ENCODE measurements at places on chromosomes 7 and 10.

DNA sequence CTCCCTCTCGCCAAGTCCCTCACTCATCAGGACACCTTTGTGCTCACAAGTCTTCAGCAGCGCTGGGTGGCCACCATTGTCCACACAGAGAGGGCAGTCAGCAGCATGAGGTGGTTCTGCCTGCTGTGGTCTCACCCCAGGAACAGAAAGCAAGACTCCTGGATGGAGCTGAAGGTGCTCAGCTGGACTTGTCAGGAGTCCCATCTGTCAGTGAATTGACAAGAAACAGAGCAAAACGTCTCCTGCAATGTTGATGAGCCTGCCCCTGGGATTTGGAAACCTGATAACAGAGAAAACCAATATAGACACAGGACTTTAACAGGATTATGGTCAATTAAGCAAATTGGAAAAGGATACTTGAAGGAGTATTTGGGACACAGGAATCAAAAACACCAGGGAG lies 122.2 kb upstream of the PRSS58 start:
- peak; percentile 34 for DNase-seq

DNA sequence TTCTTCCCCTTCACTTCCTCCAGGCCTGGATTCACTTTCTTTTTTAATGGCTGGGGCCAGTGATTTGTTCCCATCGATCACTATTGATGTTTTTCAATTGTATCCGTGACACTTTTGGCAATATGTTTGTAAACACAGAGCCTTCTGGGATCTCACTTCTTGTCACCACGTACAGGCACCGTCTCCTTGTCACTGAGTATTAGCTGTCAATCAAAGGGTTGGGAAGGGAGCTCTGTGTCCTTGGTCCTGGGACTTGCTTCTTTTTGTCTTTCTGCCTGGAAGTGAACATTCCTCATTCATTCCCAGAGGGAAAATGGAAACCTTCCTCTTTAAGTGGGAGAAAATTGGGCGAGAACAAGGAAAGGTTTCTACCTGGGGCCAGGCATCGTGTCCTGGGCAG lies 157.4 kb downstream of the PLXNA4 start:
- DNase-seq, result no peak

GRCh38 chr10:13335881-13336280 lies 12.2 kb downstream of the SEPHS1 start:
- DNase-seq, result no peak

DNA sequence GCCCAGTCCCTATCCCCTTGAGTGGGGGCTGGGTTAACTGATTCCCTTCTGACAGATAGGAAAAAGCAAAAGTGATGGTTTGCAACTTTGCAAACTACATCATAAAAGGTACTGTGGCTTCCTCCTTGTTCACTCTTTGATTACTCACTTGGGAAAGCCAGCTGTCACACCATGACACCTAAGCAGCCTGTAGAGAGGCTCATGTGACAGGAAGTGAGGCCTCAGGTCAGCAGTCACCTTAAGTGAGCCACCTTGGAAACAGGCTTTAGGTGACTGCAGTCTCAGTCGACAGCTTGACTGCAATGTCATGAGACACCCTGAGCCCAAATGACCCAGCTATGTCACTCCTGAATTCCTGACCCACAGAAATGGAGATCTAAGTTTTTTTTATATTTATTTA lies 4.3 kb upstream of the CHCHD2 start:
- no peak for DNase-seq

DNA sequence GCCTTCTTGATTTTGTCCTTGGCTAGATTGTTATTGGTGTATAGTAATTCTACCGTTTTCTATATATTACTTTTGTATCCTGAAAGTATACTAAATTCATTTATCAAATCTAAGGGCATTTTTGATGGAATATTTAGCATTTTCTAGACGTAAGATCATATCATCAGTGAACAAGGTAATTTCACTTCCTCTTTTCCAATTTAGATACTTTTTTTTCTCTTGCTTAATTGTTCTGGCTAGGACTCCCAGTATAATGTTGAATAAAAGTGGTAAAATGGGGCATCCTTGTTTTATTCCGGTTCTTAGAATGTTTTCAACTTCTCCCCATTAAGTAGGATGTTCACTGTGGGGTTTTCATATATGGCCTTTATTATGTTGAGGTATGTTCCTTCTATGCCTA lies 260.7 kb downstream of the POLR1F start:
- DNase-seq, result no peak

- no peak for DNase-seq
Observed at GRCh38 chr7:106281127-106281526, 3.7 kb downstream of the NAMPT start.

DNA sequence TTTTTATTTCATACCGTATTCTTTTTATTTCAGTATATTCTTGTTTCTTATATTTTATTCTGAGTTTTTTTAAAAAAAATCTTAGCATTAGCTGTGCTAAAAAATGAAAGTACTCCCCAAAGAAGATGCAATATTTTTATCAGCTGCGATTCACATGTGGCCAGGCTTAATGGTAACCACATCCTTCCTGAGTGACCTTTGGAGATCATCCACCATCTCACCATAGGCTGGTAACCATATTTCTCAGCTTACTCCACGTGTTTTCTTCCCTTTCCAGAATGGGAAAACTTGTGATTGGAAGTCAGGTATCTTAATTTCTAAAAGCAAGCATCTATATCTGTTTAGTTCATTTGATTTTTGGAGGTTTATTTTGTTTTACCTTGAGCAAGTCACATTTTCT lies 18.8 kb upstream of the LIPM start:
- no peak for DNase-seq

DNA sequence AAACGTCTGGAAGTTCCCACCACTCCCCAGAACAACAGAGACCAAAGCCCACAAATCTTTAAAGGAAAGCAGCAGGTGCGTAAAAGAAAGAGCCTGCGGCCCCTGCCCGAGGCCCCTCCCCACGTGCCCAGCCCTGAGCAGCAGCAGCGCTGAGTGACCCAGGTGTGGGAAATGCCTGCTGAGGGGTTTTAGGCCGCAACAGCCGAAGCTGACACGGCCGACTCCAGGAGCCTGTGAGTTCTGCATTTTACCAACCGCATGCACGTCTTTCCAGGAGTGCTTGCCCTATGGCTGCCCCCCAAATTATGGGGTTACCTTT lies 1.6 kb upstream of the KNDC1 start:
- DNase-seq, result no peak

DNA sequence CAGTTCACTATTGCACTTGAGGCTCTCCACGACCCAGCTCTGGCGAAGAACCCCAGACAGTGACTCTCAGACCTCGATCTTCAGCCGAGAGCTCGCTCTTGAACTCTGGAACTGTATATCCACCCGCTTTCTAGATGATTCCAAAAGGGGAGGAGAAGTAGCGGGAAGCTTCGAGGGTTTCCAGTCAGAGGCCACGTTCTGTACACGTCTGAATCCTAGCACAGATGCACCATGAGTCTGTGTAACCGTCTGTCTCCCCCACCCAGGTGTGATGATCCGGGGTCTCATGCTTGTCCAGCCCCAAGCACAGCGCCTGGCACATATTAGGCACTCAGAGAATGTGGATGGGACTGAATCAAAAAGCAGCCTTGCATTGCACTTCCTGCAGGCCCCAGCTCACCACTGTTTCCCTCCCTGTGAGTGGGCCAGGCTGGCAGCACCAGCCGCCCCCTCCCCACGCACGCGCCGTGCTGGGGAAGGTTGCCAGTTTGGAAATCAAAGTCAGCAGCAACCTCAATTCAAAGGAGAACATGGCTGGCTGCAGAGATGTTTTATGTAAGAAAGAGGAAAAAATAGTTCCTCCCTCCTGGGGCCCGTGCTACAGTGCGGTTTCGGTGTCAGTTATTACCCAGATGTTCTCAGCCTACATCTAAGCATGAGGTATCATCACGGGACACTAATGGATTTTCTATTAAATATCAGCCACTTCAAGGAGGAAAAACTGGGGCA lies 5.7 kb downstream of the GRID2IP start:
- no peak for DNase-seq

- DNase-seq, result no peak
Observed at GRCh38 chr10:48460182-48460581, 144.7 kb downstream of the ARHGAP22 start.

DNA sequence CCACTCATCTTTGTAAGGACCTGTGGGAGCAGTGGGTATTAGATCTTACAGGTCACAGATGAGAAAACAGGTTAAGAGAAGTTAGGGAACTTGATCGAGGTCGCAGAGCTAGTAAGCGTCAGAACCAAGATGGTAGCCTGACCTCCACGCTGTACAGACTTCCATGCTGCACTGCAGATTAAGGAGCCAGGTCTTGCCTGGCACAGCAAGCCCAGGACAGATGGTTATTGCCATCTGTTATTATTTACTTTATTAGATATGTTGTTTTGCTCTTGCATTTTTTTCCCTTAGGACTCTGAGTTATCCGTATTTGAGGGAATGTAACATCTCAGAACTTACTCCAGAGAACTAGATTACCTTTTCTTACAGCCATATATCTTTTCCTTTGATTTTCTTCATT lies 147.2 kb downstream of the NSUN6 start:
- no peak for DNase-seq

- no peak for DNase-seq
Observed at GRCh38 chr10:116457488-116457887, 29.8 kb downstream of the PNLIPRP3 start.

- DNase-seq, result no peak
Observed at GRCh38 chr7:151862606-151863381, 14.1 kb downstream of the PRKAG2 start.

DNA sequence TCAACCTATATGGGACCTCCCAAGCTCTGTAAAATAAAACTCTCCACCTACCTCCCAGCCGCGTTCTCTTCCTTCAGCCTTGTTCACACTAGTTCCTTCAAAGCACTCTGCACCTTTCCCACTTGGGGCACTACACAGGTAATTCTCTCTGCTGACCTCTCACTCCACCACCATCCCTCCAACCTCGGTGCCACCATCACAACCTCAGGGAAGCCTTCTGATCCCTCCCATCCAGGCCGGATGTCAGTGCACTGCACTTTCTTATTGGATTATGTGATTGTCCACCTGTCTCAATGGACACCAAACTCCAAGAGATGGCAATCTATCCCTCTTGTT lies 7.0 kb downstream of the LARP4B start:
- peak; percentile 51 for DNase-seq

DNA sequence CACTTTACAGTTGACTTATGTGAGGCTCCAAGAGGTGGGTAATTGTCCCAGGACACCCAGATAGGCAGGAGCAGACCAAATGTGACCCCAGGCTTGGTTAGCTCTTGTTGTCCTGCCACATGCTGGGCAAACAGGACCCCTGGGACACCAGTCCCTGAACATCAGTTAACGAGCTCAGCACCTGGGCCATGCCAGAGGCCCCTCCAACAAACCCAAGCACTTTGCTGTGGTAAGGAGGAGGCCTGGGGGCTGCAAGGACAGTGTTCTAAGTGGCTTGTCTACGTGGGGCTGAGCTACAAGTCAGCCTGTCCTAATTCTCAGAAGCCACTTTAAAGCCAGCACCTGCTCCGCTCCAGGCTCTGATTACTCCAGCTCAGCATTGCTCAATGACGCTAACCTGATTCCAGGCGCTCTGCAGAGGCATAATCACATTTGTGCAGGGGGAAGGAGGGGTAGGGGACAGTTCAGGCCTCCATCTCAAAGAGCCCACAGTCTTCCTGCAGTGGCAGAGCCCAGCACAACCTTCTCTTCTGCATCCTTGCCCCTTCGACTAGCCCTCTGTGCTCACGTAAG lies 57.2 kb downstream of the DDC start:
- DNase-seq, result no peak
